ENCODE measurements at places on chromosomes 3 and 15. TPM values are rescaled to one million over a fixed set of nuclear protein-coding genes. Genes with fewer than 3 reads are reported as not detected.

GRCh38 chr15:92625251-92625980 lies 30.2 kb downstream of the FAM174B start:
- DNase-seq, result peak; percentile 54

DNA sequence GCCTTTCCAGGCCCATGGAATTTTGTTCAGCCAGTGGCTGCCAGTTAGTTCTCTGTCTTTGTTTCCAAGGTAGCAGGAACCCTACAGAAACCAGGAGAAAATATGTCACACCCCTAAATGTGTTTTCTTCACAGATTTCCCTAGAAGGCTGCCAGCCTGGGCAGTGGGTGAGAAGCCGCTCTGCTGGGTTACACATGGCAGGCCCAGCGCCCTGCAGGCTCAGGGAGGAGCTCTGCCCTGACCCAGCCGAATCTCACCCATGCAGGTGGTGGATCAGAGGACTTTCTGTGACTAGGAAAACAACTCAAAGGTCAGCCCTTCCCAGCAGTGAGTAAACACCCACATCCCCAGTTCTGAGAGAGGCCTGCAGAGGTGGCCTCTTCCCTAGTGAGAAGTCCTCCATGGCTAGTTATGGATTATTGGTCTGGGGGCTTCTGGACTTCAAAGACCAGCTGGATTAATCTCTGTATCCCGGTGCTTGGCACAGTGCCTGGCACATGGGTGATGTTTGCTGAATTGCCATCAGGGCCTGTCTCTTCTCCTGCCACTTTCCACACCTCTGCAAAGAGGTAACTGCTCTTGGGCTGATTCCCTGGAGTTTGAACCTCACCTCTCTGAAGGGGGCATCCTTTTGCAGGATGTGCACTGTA lies 34.7 kb upstream of the BDH1 start:
- no peak for DNase-seq

SLCO2A1 gene
- total RNA-seq, result 3.6 TPM

RHOV gene
- 2.0 TPM for total RNA-seq

Data from kidney epithelial cell (primary cell).